ENCODE measurements at places on chromosomes 1 and 21.

GRCh38 chr1:200487650-200488049 is 77.8 kb upstream of the ZNF281 start:
- no peak for DNase-seq

DNA sequence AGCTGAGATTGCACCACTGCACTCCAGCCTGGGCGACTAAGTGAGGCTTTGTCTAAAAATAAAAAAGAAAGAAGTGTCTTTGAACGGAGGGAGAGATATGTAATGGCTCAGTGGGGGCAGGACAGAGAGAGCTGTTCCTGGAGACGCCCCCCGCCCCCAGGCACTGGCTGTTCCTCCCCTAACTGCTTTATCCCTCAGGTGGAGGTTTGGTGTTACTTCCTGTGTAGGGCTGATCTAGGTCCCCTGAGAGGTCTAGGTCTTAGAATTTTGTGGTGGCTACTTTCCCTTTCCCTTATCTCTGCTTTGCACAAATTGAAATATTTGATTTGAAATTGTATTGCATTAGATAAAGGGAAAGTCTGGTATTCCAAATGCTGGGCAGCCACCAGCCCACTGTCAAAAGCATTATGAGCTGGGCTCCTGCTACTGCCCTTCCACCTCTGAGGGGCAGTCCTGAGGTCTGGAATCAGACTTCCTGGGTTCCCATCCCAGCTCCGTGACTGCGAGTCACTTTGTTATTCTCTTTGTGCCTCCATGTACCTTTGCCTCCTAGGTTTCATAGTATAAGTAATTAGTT is 134.8 kb upstream of the KIF26B start:
- DNase-seq, result no peak

GRCh38 chr1:184457500-184457899 is 70.7 kb downstream of the C1orf21 start:
- no peak for DNase-seq

- DNase-seq, result no peak
These were observed 165.3 kb upstream of the USP24 start for GRCh38 chr1:55380355-55380970.

GRCh38 chr1:199096591-199096990 is 457.8 kb downstream of the PTPRC start:
- DNase-seq, result peak; percentile 58

Measured in bronchial epithelial cell (primary cell).